ENCODE measurements at places on chromosomes 12 and 14. TPM values are rescaled to one million over a fixed set of nuclear protein-coding genes. Genes with fewer than 3 reads are reported as not detected.

Gene KCNK10
- not detected for total RNA-seq

Gene SSTR1
- total RNA-seq: 0.33 TPM

Gene IGF1
- total RNA-seq: 1.4 TPM

Gene BBOF1
- 1.6 TPM for total RNA-seq

Gene NEUROD4
- not detected for total RNA-seq

Gene FAR2
- 66.6 TPM for total RNA-seq

Gene PDE3A
- total RNA-seq: 25.2 TPM

Gene JPH4
- not detected for total RNA-seq

Gene COX14
- 29.4 TPM for total RNA-seq

Gene SELPLG
- total RNA-seq: not detected

Gene FAM177A1
- 22.4 TPM for total RNA-seq

Gene SLCO1B3
- not detected for total RNA-seq

Gene CLEC14A
- 418 TPM for total RNA-seq

Gene RPS6KL1
- 14.7 TPM for total RNA-seq

Gene KLRK1
- not detected for total RNA-seq

Gene ANO2
- 58.5 TPM for total RNA-seq

Gene CDCA3
- 8.2 TPM for total RNA-seq

Gene KCNMB4
- total RNA-seq: 0.65 TPM

Gene MIP
- total RNA-seq: 0.29 TPM

Gene OR6C2
- total RNA-seq: not detected

Gene CD27
- total RNA-seq: not detected

Data from vein endothelial cell (primary cell).